Sigmoid colon (tissue), 7 donors: ENCODE measurements at places on chromosomes 6 and 20. TPM values are rescaled to one million over a fixed set of nuclear protein-coding genes. Genes with fewer than 3 reads are reported as not detected.
A peak's percentile ranks its signal among the peaks of the same experiment; 100 is the strongest.

The LIN28B gene
- not detected for total RNA-seq

The RIMS1 gene
- total RNA-seq = 2.1 TPM

DNA sequence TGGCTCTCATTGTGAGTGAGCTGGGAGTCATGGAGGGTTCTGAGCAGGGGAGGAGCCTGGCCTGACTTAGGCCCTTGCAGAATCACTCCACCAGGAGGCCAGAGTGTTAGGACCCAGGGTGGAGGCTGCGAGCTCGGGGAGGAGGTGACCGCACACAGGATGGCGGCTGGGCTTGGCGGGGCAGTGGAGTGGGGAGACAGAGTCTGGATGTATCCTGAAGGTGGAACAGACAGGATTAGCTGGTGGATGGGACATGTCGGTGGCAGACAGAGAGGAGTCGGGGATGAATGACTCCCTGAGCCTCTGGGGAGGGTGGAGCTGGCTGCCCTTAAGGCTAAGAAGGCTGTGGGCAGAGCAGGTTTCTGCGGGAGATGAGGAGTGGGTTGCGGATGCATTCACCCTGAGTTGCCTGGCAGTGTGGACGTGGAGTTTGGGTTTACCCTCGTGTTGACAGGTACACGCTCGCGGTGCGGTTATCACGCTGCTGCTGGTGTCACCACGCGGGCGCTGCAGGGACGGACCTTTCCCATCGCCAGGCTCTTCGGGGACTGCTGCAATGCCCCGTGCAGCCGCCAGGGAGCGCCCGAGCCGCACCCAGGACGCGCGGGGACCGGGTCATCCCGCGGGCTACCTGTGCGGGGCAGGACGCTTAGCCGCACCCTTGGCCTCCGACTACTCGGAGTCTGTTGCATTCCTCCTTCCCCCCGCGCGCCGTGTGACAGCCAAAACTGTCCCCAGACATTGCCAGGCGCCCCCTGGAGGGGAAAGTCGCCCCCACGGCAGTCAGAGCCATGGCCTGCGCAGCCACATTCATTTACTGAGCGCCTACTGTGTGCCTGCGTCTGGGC lies 43.0 kb upstream of the PTGIS start:
- DNase-seq = peak; percentile 87

DNA sequence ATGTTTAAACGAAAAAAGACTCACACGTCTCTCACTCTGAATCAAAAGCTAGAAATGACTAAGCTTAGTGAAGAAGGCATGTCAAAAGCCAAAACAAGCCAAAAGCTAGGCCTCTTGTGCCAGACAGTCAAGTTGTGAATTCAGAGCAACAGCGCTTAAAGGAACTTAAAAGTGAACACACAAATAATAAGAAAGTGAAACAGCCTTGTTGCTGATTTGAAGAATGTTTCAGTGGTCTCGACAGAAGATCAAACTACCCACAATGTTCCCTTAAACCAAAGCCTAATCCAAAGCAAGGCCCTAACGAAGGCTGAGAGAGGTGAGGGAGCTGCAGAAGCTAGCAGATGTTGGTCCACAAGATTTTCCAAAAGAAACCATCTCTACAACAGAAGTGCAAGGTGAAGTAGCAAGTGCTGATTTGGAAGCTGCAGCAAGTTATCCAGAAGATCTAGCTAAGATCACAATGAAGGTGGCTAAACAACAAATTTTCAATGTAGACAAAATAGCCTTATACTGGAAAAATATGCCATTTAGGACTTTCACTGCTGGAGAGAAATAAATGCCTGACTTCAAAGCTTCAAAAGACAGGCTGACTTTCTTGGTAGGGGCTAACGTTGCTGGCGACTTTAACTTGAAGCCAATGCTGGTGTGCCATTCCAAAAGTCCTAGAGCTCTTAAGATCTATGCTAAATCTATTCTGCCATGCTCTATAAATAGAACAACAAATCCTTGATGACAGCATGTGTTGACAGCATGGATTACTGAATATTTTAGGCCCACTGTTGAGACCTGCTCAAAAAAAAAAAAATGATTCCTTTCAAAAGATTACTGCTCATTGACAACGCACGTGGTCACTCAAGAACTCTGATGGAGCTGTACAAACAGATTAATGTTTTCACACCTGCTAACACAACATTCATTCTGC lies 40.3 kb downstream of the SEC63 start:
- DNase-seq = no peak

DNA sequence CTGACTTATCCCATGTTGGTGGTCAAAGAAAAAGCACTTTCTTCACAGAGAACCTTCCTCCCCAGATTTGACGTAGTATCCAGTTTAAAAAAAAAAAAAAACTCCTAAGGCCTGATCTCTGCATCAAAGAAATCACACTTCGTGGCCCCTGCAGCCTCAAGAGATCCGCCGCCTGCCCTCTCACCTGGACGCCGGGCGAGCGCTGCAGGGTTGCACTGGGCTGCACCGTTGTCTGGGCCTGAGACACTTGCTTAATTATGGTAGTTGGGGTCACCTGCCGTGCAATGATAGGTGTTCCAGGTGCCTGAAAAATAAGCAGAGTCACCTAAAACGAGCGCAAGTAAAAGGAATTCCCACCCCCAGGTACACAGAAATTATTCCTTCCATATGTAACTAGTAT lies 53.0 kb downstream of the TAF4 start:
- DNase-seq = no peak

- DNase-seq = no peak
Observed at GRCh38 chr6:21836772-21837425, 243.3 kb downstream of the SOX4 start.

GRCh38 chr20:38863024-38863851 lies 57.7 kb downstream of the PPP1R16B start:
- DNase-seq = no peak

DNA sequence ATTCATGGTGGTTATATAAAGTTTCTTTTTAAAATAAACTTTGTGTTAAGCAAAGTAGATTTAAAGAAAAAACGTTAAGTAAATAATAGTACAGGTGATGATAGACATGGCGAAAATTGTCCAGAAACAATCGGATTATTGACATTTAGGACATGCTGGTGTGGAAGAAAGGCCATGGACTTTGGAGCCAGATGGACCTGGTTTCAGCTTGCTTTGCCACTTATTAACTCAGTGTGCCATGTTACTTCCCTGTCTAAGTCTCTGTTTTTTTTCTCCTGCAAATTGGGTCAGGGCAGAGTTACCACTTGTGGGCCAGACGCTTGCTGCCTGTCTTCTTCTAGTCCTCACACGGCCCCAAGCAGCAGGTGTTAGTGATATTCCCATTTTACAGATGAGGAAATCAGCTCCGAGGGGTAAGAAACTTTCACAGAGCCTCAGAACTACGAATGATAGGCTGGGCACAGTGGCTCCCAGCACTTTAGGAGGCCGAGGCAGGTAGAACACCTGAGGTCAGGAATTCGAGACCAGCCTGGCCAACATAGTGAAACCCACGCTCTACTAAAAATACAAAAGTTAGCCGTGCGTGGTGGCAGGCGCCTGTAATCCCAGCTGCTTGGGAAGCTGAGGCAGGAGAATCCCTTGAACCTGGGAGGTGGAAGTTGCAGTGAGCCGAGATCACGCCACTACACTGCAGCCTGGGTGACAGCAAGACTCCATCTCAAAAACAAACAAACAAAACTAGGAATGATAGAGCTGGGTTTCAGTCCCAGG lies 12.4 kb downstream of the KIF3B start:
- no peak for DNase-seq

DNA sequence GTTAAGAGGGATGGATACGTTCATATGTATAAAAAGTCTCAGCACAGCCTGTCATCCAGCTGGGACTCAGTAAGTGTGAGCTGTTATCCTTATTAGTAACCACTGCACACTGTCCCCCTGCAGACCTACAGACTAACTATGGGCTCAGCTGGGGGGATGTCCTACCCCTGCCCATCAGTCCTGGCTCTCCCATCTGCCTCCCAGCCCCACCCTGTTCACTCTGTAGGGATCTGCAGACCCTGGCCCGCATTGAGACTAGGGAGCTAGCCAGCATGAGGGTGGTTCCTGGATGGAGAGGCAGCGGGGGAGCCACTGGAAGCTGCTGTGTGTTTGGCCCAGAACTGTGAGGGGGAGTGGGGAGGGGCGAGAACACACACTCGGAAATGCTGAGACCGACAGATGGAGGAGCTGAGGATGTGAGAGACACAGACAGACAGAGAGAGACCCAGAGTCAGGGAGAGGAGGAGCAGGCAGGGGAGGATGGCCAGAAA lies 17.1 kb downstream of the XKR7 start:
- no peak for DNase-seq
